Vagina (tissue), 2 donors: ENCODE measurements at places on chromosomes 6 and 20. TPM values are rescaled to one million over a fixed set of nuclear protein-coding genes. Genes with fewer than 3 reads are reported as not detected.

EYS gene
- not detected for total RNA-seq

GMDS gene
- 30.2 TPM for total RNA-seq

LBP gene
- 0.98 TPM for total RNA-seq

MUCL3 gene
- 0.49 TPM for total RNA-seq

GNMT gene
- 1.5 TPM for total RNA-seq

HLA-DOA gene
- 30.2 TPM for total RNA-seq

DCDC2 gene
- total RNA-seq, result not detected

ECHDC1 gene
- total RNA-seq, result 32.7 TPM

IMPG1 gene
- not detected for total RNA-seq

WFDC13 gene
- total RNA-seq, result not detected

TNXB gene
- total RNA-seq, result 207 TPM

BMP6 gene
- total RNA-seq, result 3.2 TPM

ADAT2 gene
- 5.9 TPM for total RNA-seq

STK4 gene
- total RNA-seq, result 25.8 TPM

PROKR2 gene
- not detected for total RNA-seq

FILIP1 gene
- 3.2 TPM for total RNA-seq

CNR1 gene
- total RNA-seq, result 6.1 TPM

TRIM40 gene
- total RNA-seq, result not detected

NANP gene
- total RNA-seq, result 3.7 TPM

SLC17A4 gene
- total RNA-seq, result not detected

PDE7B gene
- total RNA-seq, result 6.9 TPM

ID1 gene
- 1,190 TPM for total RNA-seq

RHAG gene
- total RNA-seq, result 2.5 TPM
